ENCODE measurements at places on chromosomes 1 and 21. TPM values are rescaled to one million over a fixed set of nuclear protein-coding genes. Genes with fewer than 3 reads are reported as not detected.

DNA sequence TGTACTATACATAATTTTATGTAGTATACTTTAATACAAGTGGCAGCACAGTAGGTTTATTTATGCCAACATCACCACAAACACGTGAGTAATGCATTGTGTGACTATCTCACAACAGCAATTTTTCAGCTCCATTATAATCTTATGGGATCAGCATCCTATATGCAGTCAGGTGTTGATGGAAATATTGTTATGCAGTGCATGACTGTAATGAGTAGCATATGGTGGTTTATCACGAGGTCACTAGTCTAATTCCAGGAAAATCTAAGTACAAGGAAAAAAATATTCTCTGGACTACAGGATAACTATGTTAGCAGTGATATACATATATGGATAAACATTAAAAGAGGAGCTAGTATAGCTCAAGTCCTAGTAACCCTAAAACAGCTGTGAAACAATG is 69.0 kb downstream of the ATP1B1 start:
- DNase-seq, result no peak

DNA sequence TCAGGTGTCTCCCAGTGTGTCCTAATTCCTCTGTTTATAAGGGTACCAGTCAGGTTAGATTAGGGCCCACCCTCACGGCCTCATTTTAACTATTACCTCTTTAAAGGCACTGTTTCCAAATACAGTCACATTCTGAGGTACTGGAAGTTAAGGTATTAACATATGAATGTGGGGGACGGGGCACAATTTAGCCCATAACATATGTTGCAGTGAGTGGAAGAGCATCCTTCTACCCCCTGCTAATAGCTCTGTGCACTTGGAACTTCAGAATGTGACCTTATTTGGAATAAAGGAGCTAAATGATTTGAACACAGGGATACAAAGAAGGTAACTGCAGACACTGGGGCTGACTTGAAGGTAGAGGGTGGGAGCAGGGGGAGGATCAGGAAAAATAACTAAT is 67.3 kb upstream of the ADGRL2 start:
- DNase-seq, result no peak

GRCh38 chr1:32695098-32695904 is 7.3 kb downstream of the SYNC start:
- DNase-seq, result no peak

Gene SEC16B
- total RNA-seq, result not detected

Gene TMEM52
- total RNA-seq, result not detected
